ENCODE measurements at places on chromosomes 2 and 18.

GRCh38 chr2:42328148-42328833 is 32.7 kb downstream of the COX7A2L start:
- no peak for DNase-seq

GRCh38 chr2:169705927-169706326 is 11.7 kb downstream of the PHOSPHO2 start:
- no peak for DNase-seq

- no peak for DNase-seq
These were observed 27.9 kb upstream of the TYMS start for GRCh38 chr18:629269-630150.

DNA sequence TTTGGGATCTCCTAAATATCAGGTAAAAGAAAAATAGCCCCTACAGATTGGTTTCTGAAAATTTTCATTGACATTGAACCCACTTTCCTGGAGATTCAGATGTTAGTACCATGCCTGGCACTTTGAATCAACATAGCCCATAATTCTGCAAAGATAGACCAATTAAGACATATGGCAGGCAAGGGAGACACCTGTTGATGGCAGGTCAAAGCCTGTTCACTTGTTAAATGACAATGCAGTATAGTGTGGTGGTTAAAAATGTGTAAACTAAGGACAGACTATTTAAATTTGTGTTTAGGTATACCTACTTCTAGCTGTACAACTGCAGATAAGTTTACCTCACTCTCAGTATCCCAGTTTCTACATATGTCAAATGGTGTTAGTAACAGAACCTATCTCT is 178.1 kb upstream of the MMADHC start:
- no peak for DNase-seq

DNA sequence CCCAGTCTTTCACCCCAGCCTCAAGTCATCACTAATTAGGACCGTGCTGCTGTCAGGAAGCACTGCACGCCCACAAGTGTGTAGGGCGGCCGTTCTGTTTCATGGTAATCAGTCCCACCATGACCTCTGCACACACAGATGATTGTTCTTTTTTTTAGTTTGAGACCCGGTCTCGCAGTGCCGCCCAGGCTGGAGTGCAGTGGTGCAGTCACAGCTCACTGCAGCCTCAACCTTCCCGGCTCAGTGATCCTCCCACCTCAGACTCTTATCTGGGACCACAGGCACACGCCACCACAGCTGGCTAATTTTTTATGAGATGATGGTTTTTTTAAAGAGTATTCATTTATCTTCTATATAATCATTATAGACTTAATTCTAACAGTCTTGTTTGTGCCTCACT is 1.8 kb upstream of the IAH1 start:
- no peak for DNase-seq
